ENCODE measurements at places on chromosomes 3 and 15.
A peak's percentile ranks its signal among the peaks of the same experiment; 100 is the strongest.

DNA sequence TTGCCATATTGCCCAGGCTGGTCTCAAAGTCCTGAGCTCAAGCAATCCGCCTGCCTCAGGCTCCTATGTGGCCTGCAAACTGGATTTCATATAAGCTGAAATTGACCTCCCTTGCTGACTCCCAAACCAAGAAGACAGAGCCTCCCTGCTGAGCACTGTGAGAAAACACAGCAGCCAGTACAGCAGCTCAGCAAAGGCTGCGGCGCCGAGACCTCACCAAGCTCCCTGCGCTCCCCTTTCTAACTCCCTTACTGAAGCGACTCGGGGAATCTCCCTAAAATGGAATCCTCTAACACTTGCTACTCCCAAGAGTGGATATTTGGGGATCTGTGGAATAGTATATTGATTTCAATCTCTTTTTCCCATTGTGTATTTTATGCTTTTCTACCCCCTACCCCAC lies 34.6 kb downstream of the MUC20 start:
- DNase-seq, result no peak

DNA sequence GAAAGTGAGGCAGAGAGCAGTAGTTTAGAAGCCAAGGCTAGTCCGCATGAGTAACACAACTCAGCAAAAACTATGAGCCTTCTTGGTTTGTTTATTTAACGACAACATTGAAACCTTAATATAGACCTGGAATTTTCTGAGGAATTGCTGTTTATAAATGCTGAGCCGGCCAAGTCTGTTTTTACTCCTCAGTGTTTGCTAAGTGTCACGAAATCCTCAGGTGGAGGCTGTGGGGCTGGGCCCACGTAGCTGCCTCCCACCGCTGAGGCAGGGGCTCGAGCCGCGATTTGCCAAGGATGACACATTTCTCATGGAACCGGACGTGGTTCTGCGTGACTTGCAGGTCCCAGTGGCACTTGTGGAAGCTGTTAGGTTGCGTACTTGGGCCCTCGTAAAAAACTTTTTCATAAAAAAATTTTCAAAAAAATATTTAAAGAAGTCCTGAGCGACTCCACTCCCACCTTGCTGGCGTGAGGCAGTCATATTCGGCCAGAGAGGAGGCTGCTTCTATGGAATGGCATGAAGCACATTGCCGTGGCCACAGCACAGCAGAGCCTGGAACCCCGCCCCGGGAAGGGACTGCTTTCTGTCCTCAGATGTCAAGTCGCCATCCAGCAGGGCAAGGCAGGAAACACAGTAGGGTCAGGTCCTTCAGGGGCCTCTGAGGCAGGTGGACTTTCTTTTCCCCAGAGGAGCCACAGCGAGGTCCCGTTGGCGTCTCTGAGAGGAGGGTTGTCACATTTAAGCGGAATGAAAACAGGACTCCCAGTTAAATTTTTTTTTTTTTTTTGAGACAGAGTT lies 64.8 kb upstream of the PCSK6 start:
- peak; percentile 41 for DNase-seq

DNA sequence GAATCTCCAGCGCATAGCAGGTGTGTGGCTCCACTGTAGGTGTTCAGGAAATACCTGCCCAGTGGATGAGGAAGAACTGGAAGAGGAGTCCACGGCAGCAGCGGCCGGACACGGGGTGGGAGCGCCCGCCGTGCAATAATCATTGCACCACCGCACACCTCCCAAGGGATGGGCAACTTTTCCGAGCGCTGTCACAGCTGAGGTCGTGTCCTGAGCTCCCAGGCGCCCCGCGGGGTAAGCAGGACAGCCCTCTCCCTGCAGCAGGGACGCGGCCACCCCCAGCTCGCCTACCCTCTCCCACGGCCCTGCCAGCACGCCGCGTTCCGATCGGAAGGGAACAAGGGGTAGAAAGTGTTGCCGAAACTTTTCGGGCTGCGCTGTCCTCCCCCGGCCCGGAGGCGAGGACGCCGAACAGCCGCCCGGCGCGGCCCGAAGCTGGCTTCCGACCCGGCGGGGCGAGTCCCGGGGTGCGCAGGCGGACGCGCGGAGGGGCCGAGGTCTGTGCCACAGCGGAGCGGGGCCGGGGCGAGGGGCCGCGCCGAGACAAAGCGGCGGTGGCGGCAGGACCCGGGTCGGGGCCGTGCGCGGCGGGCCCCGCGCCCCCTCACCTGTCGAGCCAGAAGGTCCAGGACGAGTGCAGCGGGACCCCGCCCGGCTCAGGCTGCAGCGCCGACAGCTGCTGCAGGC lies 475 bp downstream of the EIF4E3 start:
- peak; percentile 72 for DNase-seq

GRCh38 chr3:198017090-198017489 lies 57.1 kb downstream of the LMLN start:
- DNase-seq, result no peak

DNA sequence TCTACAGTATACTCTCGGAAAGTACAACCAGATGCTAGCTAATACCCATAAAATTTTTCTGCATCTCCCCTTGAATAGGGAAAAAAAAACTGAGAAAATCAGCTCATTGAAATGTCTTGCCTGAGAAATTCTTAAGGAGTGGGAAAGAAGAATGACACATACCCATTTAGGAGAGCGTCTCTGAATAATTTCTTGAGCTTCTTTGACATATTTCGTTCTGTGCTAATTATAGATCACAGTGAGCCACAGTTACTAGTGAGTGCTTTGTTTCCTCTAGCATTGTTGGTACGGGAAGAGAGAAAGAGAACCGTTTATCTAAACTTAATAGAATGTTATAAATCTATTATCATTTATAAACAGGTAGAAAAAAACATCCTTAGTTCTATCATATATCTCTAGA lies 588.4 kb downstream of the UNC13C start:
- DNase-seq, result no peak

DNA sequence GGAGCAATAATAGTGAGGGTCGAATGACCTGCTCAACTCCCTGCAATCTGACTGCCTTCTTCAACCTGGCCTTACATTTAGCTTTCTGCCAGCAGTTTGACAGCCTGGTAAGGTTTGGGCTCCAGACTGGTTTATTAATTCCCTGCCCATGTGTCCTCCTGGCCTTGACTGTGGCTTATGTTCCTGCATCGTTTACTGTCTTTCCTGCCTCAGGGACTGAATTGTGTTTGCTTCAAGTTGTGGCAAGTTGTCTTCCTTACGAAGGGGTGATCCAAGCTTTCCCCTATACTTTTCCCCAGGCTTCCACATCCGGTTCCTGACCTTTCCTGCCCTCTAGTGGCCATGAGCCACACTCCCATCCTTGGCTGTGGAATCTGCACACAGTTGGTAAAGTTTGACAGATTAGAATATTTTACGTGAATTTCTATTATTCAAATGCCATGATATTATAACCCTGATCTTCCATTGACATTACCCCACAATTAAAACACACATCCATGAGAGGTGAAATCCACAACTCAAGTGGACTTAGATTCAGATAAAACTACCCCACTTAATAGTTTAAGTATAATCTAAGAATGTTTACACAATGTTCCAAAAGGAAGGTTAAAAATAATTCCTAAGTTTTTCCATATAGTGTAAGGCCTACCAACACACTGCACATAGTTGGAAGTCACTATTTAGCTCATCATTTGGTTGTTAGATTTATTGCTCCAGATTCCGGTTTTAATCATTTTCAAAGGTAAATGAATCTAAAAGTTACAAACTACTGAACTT lies 95.7 kb downstream of the NEDD4 start:
- peak; percentile 84 for DNase-seq

GRCh38 chr15:100158356-100158755 lies 183.4 kb downstream of the ADAMTS17 start:
- DNase-seq, result no peak

- no peak for DNase-seq
Observed at GRCh38 chr3:150319900-150320299, 88.2 kb upstream of the TSC22D2 start.

DNA sequence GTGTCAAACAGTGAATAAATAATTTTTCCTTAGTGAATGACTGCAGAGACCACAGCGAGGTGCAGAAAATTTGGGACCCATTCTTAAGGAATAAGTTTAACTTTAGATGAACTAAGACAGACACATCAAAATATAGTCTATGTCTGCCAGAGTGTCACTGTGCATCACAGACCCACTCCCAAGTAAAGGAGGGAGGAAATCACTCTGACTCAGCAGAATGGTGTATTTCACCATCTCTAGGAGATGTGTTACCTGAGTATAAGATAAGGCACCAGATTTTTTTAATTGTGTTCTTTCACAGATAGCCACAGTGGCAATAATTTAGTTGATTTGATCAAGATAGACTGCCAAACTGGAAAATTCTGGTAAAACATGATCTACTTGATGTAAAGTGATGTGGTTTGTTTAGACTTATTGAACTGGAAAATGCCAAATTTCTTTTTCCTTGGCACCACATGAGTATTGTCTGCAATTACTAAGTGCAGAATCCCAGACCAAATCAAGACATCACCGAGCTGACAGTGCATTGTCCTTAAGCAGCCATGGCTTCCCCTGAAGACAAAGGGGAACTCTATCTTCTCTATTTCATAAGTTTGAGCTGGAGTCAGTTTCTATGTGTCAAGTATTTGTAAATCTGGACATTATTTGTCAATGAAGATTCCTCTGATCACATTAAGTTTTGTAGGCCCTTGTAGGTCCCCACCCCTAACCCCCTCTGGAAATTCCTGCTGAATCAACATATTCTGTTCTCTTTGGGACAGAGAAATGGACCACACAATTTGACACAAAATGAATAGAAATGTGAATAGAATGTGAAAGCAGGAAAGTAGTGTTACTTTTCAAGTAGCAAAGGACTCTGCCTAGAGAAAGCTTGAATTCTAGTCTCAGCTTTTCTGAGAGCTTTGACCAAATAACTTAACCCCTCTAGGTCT lies 47.6 kb downstream of the TIPARP start:
- DNase-seq, result no peak

- DNase-seq, result peak; percentile 47
Observed at GRCh38 chr3:51719410-51720025, 12.7 kb downstream of the GRM2 start.

- DNase-seq, result no peak
Observed at GRCh38 chr15:39799552-39800011, 16.9 kb upstream of the FSIP1 start.

- no peak for DNase-seq
Observed at GRCh38 chr3:177294221-177294620, 96.9 kb upstream of the TBL1XR1 start.

DNA sequence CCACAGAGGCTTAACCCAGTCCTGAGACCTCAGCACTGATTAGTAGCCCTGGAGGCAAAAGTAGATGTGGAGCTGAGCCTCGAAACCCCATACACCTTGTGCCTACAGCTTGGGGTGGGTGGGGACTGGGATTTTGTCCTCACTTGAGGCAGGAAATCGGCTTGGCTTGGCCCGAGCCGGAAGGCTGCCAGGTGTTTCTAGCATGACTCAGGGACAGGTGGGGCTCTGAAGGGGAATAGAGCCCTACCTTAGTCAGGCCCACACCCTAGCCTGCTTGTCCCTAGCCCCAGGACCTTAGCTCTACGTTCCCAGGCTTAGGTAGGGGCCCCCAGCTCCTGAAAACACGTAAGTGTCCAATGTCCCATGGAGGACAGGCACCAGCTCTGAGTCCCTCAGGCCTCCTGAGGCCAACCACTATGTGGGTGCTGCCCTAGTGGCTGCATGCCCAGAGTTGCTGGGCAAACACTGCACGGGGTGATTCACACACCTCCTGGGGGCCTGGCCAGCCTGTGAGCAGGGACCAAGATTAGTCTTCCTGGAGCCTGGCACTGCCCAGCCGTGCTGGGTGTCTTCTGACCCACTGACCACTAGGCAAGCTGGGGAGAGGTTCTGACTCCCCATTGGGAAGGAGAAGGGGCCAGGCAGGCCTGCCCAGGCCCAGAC lies 3.1 kb downstream of the MST1R start:
- no peak for DNase-seq

GRCh38 chr15:73028031-73028430 lies 24.2 kb upstream of the NEO1 start:
- peak; percentile 24 for DNase-seq

DNA sequence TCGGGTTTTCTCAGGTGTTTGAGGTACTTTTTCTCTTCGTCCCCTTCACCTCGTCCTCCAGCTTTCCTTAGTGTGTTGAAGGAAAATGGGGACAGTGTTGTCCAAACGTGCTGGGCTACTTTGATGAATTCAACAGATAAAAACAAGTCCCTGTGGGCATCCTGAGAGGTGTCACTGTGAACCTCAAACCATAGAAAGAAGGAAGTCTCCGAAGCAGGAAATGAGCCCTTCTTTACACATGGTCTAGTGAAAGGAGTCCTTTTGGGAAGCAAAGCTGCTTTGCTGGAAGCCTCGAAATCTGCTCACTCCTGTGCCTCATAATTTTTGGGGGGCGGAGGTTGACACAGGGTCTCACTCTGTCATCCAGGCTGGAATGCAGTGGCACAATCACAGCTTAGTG lies 10.6 kb downstream of the IL17RB start:
- DNase-seq, result no peak

DNA sequence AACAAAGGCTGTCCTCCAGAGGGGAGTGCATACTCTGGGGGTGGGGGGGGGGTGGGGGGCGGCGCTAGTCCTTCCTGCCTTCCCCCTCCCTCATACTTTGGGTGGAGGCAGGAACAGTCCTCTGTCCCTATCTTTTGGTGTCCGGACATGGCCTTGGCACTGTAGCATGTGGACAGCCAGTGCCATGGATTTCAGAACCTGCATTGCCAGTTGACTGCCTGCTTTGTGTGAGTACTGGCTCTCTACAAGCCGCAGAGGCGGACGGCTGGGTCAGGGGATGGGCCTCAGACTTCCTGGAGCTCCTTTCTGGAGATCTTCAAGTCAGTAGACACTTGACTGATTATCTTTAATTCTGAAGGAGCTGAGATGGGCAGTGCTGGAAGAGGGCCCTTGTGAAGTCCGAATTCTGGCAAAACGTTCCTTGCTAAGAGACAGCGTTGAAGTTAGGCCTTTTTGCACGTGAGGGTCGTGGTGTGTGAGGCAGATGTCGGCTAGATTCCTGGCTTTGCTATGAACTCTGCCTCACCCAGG lies 2.5 kb downstream of the CLDN11 start:
- peak; percentile 64 for DNase-seq

GRCh38 chr15:91142106-91142744 lies 42.2 kb downstream of the SV2B start:
- peak; percentile 50 for DNase-seq

GRCh38 chr15:78620021-78620526 lies 722 bp downstream of the CHRNA3 start:
- peak; percentile 93 for DNase-seq

GRCh38 chr3:135263331-135263730 lies 468.3 kb downstream of the EPHB1 start:
- no peak for DNase-seq

DNA sequence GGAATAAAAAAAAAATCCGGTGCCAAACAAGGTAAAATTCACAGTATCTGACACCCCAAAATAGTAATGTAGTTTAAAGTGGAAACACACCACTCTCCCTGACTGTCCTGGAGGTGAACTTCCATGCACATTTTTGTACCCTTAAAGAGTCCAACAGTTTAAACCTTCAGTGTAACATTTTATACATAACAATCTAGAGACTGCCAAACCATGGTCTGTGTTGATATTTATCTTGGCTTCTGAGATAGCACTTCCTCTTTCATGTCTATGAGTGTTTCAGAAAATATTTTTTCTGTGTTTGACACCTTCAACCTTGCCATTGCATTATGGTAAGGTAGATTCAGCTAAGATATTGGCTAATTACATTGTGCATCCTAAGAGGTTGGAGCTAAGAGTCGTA lies 13.9 kb downstream of the TMEM45A start:
- DNase-seq, result no peak
